ENCODE measurements at places on chromosomes 6 and 20.

GRCh38 chr6:37319156-37319555 is 34.6 kb upstream of the RNF8 start:
- no peak for DNase-seq

- DNase-seq, result no peak
Observed at GRCh38 chr20:23019403-23019802, 15.7 kb upstream of the SSTR4 start.

GRCh38 chr6:167653561-167653960 is 173.2 kb upstream of the AFDN start:
- no peak for DNase-seq

GRCh38 chr20:59473742-59474141 is 130.6 kb upstream of the PHACTR3 start:
- no peak for DNase-seq

DNA sequence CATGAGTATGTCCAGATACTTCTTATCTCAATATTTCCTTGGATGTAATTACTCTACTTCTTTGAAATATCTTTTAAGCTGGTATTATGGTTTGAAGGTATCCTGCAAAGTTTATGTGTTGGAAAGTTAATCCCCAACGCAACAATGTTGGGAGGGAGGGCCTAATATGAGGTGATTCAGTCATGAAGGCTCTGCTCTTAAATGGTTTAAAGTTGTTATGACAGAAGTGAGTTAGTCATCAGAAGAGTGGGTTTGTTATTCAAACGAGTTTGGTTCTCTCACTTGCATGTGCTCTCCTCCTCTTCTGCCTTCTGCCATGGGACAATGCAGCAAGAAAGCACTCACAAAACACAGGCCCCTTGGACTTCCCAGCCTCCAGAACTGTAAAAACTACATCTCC is 176.3 kb downstream of the KCNQ5 start:
- no peak for DNase-seq

GRCh38 chr6:169640351-169640852 is 61.4 kb downstream of the WDR27 start:
- no peak for DNase-seq

- DNase-seq, result no peak
Observed at GRCh38 chr6:36296240-36296639, 26.4 kb downstream of the PNPLA1 start.

GRCh38 chr6:169829786-169830185 is 78.4 kb downstream of the ERMARD start:
- DNase-seq, result no peak

Data from activated CD4-positive, alpha-beta T cell treated with anti-CD3 and anti-CD28 coated beads, Interleukin-10, Interleukin-2, amounts not matched to agents 100 ng/mL and 50 ng/mL, durations not matched to agents 16 hours and 8 hours (primary cell).